ENCODE measurements at places on chromosomes 3 and 15. TPM values are rescaled to one million over a fixed set of nuclear protein-coding genes. Genes with fewer than 3 reads are reported as not detected.

PIF1 gene
- 1.9 TPM for total RNA-seq

CFAP20DC gene
- total RNA-seq = 1.3 TPM

CELSR3 gene
- total RNA-seq = 0.39 TPM

SQOR gene
- total RNA-seq = 26.1 TPM

GRCh38 chr3:53044371-53044710 lies 1.5 kb downstream of the SFMBT1 start:
- DNase-seq = no peak

DNA sequence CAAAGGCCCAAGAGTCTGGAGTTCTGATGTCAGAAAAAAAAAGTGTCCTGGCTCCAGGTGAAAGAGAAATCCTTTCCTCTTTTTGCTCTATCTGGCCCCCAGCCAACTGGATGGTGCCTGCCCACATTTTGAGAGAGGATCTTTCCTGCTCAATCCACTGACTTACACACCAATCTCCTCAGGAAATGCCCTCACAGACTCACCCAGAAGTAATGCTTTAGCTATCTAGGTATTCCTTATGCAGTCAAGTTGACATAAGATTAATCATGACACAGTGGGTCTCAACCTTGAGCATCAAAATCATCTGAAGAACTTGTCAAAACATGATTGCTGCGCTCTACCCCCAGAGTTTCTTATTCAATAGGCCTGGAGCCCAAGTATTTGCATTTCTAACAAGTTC lies 31.2 kb downstream of the STRIT1 start:
- DNase-seq = no peak

MORF4L1 gene
- 440 TPM for total RNA-seq

DNA sequence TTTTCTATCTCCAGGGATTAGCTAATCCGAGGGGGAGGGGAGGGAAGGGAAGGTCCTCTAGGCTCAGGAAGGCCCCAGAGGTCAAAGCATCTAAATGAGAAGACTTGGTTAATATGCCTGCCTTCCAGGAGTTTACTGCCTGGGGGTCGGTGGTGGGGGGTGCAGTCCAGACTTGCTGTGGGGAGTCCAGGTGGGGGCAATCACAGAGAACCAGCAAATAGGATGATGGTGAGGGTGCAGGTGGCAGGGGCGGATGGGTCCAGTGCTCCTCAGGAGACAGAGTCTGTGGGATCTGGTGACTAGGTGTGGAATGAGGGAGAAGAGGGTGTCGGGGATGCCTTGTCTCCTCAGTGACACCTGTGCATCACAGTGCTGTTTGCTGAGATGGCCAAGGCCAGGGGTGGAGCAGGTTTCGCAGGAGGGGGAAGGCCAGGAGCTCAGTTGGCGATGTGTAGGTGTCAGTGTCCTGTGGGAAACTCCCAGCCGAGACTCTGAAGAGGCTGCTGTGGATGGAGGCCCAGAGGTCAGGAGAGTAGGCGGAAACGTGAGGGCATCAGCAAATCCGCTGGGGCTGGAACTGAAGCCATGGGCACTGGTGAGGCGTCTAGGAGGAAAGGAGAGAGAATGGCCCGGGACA lies 8.1 kb downstream of the CFAP100 start:
- DNase-seq = no peak

GOLGA8J gene
- total RNA-seq = 0.30 TPM

GRCh38 chr15:91694831-91695210 lies 158.7 kb upstream of the SLCO3A1 start:
- peak; percentile 93 for DNase-seq

- DNase-seq = peak; percentile 62
These were observed 105.0 kb downstream of the KLHL25 start for GRCh38 chr15:85689729-85690128.

GCNT3 gene
- total RNA-seq = not detected

GRCh38 chr3:50436114-50436674 lies 67.2 kb downstream of the CACNA2D2 start:
- DNase-seq = no peak

GRCh38 chr3:124780761-124781475 lies 50.7 kb downstream of the UMPS start:
- peak; percentile 93 for DNase-seq

FBLN2 gene
- 33.5 TPM for total RNA-seq

DNA sequence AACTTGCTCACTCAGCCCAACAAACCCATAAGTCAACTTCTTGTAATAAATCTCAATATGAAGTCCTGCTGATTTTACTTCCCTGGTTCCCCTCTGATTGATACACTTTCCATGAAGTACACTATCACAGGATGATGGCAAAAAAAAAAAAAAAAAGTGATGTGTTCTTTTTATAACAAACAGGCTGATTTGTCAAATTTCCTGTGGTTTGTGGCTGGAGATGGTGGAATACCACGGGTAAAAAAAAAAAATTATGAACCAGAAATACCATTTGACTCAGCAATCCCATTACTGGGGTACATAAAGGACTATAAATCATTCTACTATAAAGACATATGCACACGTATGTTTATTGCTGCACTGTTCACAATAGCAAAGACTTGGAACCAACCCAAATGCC lies 10.7 kb upstream of the SERPINI2 start:
- no peak for DNase-seq

PPP4R2 gene
- 75.8 TPM for total RNA-seq

GRCh38 chr15:63044645-63045464 lies 2.3 kb downstream of the TPM1 start:
- DNase-seq = no peak

TMOD2 gene
- 10.2 TPM for total RNA-seq

DNA sequence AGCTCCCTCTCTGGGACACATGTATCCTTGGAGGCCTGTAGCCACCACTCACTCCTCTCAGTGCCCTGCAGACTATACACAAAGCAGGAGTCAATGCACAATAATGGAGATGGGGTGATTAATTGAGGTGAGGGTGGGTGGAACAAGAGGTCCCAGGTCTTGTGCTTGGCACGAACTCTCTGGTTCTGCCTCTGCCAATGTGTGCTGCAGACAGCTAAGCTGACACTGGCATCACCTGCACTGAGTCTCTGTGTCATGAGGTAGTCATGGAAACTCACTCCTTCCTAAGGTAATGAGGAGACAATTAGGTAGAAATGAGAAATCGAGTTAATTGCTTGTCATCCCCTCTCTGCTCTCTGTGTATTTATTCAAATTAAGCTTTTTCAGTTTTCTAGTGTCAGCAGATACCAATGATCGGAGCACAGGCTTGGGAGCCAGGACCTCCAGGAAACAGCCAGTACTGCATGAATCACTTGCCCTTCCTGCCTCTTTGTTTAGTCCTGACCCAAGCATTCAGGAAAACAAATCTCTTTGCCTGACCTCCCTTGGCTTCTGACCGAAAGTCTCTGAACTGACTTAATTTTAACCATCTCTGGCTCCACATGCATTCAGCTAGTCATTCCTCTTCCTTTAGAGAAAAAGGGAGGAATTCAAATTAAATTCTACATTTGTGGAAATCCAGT lies 56.7 kb downstream of the DRD3 start:
- DNase-seq = no peak

GRCh38 chr3:130341388-130341787 lies 4.1 kb upstream of the COL6A5 start:
- no peak for DNase-seq

GRCh38 chr3:59660852-59661625 lies 611.2 kb upstream of the CFAP20DC start:
- DNase-seq = no peak

GRCh38 chr15:69459066-69459465 lies 6.4 kb downstream of the RPLP1 start:
- DNase-seq = no peak

GRCh38 chr3:134620476-134621115 lies 30.2 kb downstream of the KY start:
- no peak for DNase-seq

AP3B2 gene
- total RNA-seq = 0.89 TPM

DNA sequence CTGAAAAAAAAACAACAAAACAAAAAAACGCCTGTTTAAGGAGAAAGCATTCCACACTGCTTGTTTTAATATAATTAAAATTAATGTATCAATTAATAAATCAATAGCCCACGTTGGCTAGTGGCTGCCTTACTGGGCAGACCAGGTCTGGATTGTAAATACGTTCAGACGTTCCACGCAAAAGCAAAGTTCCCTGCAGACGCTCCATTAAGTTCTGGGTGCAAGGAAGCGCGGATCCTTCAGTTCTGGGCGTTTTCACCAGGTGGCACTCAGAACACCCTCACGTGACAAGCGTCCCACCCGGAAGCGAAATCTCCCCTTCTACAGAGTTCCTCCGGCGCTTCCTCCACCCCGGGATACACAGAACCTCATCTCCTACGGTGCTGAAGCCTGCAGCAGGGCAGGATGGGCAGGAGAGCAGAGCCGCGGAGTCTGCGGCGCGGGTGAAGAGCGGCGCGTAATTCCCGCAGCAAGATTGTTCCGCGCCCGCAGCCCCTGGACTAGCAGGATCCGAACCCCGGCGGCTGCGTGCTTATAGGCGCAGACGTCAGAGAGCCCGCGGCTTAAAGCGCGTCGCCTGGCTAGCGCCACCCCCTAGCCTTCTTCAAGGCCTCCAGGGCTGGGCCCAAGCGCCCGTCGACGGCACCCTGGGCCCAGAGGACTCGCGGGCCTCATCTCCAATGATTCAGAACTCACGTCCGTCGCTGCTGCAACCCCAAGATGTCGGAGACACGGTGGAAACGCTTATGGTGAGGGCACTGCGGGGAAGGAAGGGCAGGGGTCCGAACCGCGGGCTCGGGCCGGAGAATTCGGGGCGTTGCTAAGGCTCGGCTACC lies at the start of gene SLC25A38:
TSS of gene SLC25A38 (plus strand) at position 326 of the 836 bp plus-strand sequence. CDS start at position 681, 355 bp downstream.
- DNase-seq = no peak

GRCh38 chr3:120049881-120050539 lies 44.2 kb downstream of the GSK3B start:
- no peak for DNase-seq

FGF7 gene
- 44.2 TPM for total RNA-seq

DNA sequence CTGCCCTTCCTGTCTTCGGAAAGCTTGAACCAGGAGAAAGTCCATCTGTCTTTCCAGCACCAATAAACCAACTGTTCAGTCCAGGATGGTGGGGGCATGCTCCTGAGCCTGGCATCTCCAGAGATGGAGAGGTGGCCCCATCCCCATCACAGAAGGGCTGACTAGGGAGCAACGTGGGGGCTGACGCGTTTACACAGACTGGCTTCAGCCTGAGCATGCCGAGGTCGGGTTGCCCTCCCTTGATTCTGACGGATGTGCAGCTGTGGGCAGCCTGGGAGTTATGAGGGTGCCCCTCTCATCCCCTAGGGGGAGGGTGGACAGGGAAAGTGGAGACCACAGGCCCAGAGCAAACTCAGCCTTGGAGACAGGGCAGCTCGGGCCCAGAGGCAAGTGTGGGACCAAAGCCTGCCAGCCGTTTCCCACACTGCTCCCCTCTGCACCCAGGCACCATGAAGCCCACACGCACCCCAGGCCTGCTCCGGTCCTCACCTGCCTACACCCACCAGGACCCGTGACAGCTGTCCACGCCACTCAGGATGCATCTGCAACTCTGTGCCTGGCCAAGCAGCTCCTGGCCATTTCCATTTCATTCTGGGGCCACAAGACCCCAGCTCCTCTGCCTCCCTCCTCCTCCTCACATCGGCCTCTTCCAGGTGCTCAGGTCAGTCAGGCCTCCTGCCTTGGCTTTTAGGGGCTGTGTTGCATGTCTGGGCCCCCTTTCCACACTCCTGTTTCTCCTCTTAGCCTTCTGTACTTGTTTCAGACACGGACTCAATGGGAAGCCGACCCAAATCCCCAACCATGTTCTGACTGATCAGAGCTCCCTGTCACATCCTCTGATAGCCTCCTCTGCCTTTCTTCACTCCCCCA lies 48.2 kb upstream of the SLC41A3 start:
- no peak for DNase-seq

DNA sequence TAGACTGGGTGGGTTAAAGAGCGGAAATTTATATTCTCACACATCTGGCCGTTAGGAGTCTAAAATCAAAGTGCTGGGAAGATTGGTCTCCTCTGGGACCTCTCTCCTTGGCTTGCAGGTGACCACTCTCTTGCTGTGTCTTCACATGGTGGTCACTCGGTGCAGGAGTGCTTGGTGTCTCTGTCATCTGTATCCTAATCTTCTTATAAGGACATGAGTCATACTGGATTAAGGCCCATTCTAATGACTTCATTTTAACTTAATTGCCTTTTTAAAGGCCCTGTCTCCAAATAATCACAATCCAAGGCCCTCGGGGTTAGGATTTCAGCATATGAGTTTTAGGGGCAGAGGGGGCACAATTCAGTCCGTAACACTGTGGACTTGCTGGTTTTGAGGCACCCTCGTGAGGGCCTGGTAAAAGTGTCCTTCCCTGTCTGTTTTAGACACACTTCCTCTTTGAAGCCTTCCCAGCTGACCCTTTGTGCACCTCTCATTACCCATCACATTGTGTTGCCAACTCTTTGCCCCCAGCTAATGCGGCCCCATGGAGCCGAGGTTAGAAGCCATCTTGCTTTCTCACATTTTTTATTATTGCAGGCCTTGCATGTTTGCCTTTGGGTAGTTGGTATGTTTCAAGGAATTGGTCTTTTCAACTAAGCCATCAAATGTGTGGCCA lies 3.2 kb downstream of the XYLB start:
- no peak for DNase-seq

GRCh38 chr15:83278191-83278590 lies 6.3 kb downstream of the BNC1 start:
- DNase-seq = no peak

PARP14 gene
- 24.6 TPM for total RNA-seq

- DNase-seq = no peak
These were observed 208.9 kb downstream of the RSL24D1 start for GRCh38 chr15:54987881-54988280.

SGO1 gene
- total RNA-seq = 4.4 TPM

DNA sequence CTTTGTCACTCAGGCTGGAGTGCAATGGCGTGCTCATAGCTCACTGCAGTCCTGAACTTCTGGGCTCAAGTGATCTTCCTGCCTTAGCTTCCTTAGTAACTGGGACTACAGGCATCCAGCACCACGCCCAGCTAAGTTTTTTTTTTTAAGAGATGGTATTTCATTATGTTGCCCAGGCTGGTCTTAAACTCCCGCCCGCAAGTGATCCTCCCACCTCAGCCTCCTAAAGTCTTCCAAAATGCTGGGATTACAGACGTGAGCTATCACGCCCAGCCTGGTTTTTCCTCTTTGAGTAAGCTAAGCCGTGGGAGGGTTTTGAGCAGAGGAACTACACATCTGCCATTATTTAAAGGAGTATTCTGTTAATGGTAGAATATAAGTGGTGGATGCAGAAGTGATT lies 7.4 kb upstream of the LRRFIP2 start:
- DNase-seq = no peak

GRCh38 chr3:44077267-44077666 lies 164.4 kb upstream of the TOPAZ1 start:
- no peak for DNase-seq
